Stimulated activated effector memory CD8-positive, alpha-beta T cell treated with anti-CD3 and anti-CD28 coated beads, Interleukin-12 subunit alpha, Interleukin-12 subunit beta, amount 100 ng/mL, for 72 hours (primary cell): ENCODE measurements at places on chromosomes 4 and X.

GRCh38 chrX:39900777-39901170, 197.0 kb downstream of the BCOR start:
- DNase-seq = no peak

DNA sequence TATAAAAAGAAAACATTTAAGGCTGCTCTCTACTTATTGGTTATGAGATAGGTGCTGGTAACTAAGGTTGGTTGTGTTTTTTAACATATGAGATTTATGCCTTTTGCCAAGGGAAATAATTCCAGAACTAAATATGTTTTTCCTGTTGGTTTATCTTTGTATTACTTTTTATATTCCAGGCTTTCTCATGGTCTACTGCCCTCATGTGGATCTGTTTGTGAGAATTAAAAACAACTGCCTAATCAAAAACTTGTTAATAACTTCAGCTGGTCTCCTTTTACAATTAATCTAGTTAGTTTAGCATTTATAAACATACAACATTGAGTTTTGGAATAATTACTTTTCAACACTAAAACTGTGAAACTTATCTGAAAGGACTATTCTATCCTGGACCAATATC, 1208.3 kb downstream of the ADGRL3 start:
- no peak for DNase-seq

DNA sequence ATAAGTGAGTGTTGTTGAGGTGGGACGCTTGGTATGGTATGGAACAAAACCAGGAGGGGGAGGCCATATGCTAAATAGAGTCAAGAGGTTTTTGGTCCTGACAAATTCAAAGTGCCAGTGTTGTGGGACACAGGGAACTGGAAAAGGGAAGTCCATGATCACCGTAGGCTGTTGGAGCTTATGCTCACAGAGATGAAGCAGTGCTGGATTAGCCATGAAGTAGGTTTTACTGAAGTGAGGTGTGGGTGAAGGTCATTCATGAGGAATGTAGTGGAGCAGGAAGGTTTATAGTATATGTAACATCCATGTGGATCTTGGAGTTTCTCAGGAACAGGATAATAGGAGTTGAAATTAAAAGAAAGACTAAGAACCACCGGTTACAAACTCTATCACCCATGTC, 256.1 kb upstream of the PITX2 start:
- DNase-seq = no peak

DNA sequence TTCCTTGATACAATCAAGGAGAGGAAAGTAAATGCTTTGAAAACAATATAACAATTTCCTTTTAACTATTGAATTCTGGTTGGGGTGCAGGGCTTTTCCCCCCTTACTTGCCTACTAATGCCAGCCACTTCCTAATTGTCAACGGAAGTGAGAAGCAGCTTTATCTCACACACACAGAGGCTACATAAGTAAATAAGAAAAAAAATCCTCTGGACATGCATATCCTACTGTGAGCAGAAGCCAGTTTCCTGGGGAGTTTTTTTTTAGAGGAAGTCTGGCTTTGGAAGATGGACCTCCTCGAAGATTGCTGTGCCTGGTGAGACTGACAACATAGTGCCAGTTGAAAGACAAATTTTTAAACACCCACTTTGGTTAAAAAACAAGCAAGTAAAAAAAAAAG, 180.6 kb downstream of the OPHN1 start:
- DNase-seq = no peak

DNA sequence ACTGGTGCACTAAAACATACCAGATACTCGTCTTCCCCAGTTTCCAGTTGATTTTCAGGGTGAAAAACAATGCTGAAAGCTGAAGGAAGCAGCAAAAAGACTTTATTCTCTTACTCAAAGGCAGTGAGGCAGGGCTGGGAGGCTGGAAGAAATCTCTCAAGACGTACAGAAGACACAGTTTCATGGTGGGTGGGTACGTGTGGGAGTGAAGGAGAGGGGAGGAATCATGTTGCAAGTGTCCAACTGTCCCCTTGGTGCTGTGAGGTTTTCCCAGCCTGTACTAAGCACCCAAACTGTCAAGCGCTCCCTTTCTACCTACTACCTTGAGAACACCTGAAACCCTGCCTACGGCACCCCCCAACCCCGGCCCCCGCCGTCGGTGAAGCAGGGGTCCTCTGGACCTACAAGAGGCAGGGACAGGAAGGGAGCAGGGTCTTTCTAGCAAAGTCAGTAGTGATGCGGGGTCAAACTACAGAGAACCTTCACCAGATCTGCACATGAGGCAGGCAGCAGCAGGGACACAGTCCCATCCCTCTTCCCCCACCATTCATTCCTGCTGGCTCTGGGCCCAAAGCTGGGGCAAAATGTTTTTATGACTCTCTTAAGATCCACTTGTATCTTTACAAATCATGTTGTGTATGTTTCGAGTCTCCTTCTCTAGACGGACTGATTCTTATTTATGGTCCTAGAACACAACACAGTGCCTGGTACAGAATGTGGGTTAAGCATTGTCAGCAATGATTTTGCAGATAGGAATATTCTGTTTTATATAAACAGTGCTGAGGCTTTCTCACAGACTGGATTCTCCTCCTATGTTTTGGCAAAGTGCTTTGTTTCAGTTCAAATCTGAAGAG, 2.4 kb upstream of the SETD7 start:
- no peak for DNase-seq

DNA sequence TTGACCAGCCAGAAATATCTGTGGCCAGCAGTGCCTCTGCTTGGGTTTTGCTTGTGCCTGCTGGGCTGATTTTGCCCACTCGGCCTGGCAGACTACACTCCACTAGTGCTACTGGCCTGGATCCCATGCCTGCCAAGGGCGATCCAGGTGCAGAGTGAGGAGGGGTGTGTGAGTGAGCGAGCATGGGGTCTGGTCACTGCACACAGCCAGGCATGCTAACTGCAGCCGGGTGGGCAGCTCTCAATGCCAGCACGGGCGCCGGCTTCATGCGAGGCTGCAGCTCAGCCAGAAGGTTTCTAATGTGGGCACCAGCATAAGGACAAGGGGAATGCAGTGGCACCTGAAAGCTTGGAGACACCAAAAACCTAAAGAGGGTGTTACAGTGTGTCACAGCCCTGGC, 1161.4 kb downstream of the FSTL5 start:
- no peak for DNase-seq

- DNase-seq = no peak
Observed at GRCh38 chr4:131644619-131645018, 1504.5 kb upstream of the PCDH10 start.

DNA sequence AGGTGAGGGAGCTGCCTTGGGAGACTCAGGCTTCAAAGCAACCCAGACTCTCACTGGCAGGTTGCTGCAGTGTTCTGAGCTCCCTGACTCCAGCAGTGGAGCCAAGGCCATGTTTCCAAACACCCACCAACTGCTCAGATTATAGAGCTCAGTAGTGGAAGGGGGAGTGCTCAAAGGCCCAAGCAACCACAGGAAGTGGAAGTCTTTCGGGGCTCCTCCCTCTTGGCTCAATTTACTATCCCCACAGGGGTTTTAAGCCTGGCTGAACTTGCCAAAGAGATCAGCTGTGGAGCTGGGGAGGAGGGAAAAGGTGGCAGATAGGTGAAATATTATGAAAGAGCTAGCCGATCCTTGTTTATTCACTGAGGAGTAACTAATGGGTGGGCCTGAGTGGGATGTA, 82.5 kb downstream of the HPRT1 start:
- DNase-seq = no peak

DNA sequence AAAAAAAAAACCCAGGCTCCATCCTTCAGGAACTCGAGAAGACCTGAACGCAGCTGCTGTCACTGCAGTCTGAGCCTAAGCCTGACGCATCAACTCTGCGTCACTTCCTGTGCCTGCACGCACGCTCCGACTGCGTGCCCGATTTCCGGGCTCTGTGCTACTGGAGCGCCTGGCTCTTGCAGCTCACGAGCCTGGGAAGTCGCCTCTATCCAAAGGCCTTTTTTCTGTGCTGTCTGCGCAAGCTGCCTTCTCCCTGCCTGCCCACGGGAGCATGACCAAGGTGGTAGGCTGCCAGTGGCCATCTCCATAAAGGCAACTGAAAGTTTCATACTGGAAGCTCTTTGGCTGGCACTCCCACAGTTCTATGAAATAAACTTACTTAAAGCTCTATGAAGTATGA, 9.9 kb upstream of the GASK1B start:
- DNase-seq = no peak

DNA sequence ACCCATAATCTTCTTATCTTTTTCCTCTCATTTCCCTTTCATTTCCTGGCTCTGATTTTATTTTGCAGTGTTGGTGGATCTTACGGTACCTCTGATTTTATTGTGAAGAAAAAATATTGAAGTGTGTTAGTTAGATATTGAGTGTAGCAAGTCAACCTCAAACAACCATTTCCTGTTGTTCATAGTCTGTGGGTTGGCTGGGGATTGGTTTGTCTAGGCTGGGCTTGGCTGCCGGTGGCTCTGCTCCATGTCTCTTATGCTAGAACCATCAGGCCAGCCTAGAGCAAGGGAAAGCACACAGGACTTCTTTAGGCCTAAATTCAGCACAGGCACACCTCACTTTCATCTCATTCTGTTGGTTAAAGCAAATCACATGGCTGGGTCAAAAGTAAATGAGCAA, 383.1 kb upstream of the LCORL start:
- no peak for DNase-seq

DNA sequence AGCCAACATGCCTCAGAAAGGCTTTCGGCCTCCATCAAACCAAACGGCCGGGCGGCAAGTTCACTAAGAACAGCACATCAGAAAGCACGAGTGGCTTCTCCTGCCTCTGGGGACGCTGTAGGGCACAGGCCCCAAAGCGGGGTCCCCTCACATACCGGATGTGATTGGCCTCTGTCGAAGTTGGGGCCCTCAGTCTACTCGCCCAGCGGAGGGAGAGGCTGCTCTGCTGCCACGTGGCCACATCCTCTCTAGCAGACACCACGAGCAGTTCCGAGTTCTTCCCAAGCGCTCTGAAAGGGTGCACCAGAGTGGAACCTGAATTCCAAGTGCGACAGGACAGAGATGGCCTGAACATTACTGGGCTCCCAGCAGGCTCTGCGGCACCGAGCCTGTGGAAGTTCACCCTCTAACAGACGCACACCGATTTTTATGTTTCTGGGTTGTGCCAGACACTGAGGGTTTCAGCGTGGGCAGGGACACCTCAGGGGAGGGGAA, 21.1 kb downstream of the NOP14 start:
- no peak for DNase-seq

GRCh38 chrX:116009861-116010710, 160.5 kb upstream of the AGTR2 start:
- DNase-seq = no peak

- DNase-seq = no peak
Observed at GRCh38 chr4:5916229-5916628, 23.3 kb upstream of the CRMP1 start.

DNA sequence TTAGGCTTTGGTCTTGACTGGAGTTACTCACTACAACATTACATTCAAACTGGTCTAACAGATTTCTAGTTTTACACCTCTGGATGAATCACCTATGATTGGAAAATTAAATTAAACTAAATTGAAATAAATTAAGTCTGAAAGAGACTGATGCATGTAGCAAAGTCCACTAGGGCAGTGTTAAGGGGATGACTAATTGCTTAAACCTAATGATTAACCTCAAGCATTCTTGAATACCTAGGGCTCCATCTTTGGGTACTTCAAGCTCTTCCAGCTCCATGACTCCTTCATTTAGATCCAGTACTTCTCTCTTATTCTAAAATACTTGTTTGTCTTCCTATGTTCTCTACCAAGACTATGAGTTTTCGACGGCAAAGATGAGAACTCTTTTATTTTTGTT, 86.8 kb downstream of the SH2D1A start:
- no peak for DNase-seq

DNA sequence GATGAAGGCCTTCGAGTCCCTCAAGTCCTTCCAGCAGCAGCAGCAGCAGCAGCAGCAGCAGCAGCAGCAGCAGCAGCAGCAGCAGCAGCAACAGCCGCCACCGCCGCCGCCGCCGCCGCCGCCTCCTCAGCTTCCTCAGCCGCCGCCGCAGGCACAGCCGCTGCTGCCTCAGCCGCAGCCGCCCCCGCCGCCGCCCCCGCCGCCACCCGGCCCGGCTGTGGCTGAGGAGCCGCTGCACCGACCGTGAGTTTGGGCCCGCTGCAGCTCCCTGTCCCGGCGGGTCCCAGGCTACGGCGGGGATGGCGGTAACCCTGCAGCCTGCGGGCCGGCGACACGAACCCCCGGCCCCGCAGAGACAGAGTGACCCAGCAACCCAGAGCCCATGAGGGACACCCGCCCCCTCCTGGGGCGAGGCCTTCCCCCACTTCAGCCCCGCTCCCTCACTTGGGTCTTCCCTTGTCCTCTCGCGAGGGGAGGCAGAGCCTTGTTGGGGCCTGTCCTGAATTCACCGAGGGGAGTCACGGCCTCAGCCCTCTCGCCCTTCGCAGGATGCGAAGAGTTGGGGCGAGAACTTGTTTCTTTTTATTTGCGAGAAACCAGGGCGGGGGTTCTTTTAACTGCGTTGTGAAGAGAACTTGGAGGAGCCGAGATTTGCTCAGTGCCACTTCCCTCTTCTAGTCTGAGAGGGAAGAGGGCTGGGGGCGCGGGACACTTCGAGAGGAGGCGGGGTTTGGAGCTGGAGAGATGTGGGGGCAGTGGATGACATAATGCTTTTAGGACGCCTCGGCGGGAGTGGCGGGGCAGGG, 568 bp downstream of the HTT start:
- peak; percentile 76 for DNase-seq

DNA sequence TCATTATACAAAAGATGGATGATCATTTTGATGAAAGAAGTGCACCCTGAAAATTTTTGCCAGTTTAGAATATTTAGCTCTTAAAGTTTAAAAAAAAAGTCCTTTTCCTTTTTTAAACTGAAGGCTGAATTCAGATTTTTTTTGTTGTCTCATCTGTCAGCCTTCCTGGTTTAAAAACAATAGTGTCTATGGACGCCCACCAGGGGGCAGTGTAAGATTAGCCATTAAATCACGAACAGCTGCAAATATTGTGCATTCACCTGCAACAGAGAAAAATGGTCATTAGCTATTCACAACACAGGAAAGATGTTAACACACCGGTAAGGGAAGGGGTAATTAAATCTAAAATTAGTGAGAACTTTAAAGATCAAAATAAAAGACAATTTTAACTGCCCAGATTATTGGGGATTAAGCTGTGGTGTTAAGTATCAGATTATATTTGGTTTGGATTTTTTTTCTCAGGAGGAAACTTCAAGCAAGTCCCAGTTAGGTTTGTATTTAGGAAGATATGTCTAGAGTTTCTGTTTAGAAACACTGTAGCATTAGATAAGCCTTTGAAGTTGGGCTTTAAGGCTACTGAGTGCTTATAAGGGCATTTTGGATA, 4.4 kb upstream of the CXorf38 start:
- peak; percentile 43 for DNase-seq

GRCh38 chr4:28296239-28296638, 1435.6 kb downstream of the STIM2 start:
- DNase-seq = no peak
